ENCODE measurements at places on chromosomes 3 and 15.

- DNase-seq: no peak
Observed at GRCh38 chr15:62649793-62650420, 392.6 kb upstream of the TPM1 start.

DNA sequence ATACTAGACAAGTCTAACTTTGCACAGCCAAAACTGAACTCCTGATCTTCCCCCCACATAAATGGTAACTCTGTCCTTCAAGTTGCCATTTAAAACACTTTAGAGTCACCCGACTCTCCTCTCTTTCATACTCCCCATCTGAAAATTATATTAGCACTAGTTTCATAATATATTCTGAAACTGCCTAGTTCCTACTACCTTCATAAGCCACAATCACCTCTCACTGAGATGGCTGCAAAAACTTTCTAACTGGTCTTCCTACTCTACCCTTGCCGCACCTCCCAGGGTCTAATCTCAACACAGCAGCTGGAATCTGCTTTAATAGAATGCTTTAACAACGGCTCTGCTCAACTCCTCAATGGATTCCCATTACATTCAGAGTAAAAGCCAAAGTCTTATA, 55.0 kb downstream of the GLB1 start:
- DNase-seq: no peak

DNA sequence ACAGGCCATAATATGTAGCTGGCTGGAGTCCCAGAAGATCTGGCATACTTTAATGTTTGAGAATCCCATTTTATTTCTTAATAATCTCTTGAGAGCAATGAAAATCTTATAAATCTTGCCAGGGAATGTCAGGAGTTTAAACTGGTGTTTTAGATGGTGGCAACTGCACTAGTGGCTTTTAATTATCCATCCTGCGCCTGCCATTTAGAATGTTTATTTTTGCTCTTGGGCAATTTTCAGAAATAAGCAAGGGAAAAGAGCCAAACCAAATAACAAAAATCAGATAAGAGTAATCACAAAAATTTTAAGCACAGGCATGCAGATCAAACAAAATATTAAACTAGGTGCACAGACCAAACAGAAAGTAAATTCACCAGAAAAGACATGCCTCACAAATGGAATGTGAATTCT, 41.9 kb upstream of the UBP1 start:
- no peak for DNase-seq

DNA sequence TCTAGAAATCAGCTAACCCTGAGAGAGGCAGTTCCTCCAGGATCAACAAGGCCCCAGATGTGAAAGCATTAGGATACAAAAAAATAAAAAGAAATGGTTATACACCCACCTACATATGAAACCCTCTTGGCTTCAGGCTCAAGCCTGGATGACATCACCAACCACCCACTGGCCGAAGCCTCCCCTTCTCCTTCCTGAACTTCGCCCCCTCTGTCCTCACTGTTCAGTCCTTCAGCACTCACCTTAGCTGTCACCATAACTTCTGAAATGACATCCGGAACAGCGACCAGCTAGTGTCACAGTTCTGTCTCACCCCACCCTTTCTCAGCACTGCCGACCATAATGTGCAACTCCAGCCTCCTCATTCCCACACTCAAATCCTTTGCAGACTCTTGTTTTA, 98.7 kb downstream of the PLCH1 start:
- DNase-seq: no peak

All from NCI-H1048 (cell line).